ENCODE measurements at places on chromosomes 1 and 21. TPM values are rescaled to one million over a fixed set of nuclear protein-coding genes. Genes with fewer than 3 reads are reported as not detected.

GRCh38 chr1:150572918-150573647, 6.3 kb downstream of the MCL1 start:
- peak; percentile 28 for DNase-seq

DNA sequence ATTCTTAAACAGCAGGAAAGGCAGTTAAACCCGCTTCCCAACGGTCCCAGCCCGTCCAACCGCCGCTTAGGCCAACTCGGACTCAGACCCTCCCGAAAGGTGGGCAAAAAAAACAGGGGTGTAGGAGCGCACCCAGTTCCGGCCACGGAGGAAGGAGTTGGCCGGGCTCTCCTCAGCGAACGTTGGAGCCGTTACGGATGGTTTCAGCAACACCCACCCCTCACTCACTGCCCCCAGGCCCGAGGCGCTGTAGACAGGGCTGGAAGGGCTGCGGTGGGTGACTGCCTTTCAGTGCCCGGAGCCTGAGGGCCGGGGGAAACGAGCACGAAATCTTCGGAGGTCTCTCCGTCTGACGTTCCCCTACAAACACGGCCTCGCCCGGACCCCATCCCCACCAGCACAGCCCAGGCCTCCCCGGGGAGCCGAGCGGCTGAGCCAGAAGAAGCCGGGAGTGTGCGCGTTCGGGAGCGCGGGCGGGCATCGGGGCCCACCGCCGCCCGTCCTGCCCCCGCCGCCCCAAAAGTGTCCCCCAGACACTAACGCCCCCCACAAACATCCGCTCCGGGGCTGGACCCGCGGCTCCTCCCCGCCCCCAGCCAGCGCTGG, 1.3 kb downstream of the KDM5B start:
- DNase-seq, result peak; percentile 60

GRCh38 chr1:166489670-166490436, 323.1 kb upstream of the FAM78B start:
- DNase-seq, result peak; percentile 29

SF3B4 gene
- 12.3 TPM for total RNA-seq
